ENCODE measurements at places on chromosomes 7 and 10.

DNA sequence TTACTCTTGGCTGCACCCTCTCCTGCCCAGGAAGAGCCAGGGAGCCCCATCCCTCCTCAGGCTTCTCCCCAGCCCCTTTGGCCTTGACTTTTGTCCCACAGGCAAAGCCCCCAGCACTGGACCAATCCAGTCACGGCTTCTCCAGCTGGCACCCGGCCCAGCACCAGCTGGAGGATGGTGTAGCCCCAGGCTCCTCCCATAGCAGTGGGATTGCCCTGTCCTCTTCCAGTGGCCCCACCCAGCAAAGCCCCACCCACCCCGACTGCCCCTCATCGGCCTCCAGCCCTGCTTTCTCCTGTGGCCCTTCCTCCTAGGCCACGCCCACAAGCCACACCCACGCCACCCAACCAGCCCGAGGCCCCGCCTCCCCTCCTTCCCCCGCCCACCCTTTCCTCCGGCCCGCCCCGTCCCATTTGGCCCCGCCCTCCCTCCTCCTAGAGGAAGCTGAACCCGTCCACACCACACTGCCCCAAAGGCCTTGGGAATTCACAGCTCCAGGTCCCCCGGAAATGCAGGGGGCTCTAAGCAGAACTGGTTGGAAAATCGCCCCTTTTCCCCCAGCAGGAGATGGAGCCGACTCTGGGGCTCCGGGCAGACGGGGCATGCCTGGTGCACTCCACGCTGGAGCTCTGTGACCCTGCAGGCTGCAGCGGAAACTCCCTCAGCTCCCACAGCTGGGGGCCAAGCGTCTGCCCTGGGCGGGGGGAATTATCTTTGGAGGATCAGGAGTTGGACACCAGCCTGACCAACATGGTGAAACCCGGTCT, 25.2 kb downstream of the GET4 start:
- DNase-seq: peak; percentile 61

DNA sequence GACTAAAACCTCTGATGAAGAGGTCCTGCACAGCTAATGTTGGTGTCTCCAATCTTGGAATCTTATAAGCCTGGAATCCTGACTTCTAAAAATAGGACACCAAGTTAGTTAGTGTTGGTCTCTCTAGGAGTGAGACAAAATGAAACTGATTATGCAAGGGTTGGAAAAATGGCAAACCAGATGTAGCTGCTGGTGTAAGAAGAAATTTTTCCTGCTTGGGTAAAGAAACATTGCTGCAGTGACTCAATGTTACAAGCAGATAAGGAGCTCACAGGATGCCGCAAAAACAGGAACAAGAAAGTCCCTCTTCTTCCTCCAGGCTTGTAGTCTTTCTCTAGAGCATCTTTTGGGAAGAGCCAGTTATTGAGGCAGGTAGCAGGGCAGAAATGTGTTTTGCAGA, 449.0 kb downstream of the ETV1 start:
- DNase-seq: peak; percentile 15

DNA sequence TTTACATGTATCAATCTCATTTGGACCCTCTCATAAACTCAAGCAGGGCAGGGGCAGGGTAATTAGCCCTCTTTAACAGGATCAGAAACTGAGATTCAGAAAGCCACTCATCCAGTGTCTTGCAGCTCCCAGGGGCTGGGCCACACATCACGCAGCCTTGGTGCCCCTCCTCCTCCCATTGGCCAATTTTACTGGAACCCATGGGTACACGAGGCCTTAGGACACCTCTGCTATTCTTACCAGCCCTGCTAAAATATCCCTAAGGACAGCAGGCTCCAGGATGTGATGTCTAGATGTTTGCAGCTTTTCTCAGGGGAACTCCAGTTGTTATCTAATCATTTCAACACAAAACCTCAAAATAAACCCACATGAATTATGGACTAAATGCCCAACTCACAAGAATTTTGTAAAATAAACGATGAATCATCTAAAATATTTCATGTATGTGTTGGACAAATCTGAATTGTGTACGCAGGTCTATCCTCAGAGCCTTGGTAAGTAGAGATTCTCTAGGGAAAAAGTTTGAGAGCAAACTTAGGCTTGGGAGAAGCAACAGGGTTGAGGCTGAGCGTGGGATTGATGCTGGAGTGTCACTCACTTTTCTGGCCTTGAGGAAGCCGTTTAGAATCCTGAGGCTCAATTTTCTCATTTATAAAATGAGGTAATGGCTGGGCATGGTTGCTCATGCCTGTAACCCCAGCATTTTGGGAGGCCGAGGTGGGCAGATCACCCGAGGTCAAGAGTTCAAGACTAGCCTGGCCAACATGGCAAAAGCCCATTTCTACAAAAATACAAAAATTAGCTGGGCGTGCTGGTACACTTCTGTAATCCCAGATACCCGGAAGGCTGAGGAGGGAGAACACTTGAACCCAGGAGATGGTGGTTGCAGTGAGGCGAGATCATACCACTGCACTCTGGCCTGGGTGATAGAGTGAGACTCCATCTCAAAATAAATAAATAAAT, 69.7 kb upstream of the TNS3 start:
- peak; percentile 96 for DNase-seq

DNA sequence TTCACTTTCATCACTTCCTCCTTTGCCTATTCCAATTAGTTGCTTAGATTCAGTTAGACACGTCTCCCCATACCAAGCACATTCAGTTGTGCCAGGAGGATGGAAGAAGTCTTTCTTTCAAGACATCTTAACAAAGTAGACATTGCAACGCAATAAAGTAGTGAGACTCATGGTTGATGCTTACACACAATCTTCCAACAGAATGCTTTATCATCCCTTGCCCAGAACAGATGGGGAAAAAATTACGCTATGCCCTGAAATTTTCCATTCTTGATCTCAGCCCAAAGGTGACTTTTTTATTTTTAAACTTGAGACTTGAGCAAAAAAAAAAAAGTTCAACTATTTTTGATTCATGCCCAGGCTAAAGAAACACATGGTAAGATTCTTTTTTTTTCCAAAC, 74.9 kb downstream of the KCNMA1 start:
- no peak for DNase-seq

GRCh38 chr7:152931633-152932032, 172.1 kb downstream of the ACTR3B start:
- no peak for DNase-seq

DNA sequence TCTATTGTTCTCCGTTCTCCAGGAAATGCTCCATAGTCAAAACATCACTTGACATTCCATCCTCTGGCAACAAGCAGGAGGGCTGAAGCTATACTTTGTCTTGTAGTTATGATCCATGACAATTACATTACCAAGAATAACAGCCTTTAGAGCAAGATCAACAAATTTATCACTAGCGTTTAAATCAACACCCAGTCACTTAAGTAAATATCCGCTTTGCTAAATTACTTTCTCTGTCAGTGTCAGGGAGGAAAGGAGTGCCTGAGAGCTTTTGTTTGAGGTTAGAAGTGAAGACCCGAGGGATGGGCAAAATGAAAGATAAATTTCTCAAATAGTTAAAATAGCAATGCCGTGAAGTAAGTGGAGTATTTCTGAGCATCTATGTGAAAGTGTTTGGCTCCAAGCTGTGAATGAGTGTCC, 236.1 kb upstream of the BMPER start:
- DNase-seq: no peak

- DNase-seq: no peak
Measured at GRCh38 chr7:64636386-64636785, 29.5 kb upstream of the ZNF107 start.

DNA sequence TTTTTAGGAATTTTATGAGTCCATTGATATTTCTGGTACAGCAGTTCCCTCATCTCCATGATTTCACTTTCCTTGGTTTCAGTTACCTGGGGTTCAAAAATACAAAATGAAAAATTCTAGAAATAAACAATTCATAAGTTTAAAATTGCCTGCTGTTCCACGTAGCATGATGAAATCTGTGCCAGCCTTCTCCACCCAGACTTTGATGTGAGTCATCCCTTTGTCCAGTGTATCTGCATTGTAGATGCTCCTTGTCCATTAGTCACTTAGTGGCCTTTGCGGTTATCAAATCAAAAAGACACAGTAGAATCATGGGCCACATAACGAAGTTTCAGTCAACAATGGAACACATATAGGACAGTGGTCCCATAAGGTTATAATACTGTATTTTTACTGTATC, 286.9 kb downstream of the PTEN start:
- DNase-seq: no peak
